T-helper 22 cell (primary cell): ENCODE measurements at places on chromosomes 12 and 14.

- no peak for DNase-seq
Measured at GRCh38 chr14:35553808-35554207, 19.8 kb downstream of the INSM2 start.

- DNase-seq: no peak
Measured at GRCh38 chr14:94025720-94026119, 420 bp upstream of the OTUB2 start.

DNA sequence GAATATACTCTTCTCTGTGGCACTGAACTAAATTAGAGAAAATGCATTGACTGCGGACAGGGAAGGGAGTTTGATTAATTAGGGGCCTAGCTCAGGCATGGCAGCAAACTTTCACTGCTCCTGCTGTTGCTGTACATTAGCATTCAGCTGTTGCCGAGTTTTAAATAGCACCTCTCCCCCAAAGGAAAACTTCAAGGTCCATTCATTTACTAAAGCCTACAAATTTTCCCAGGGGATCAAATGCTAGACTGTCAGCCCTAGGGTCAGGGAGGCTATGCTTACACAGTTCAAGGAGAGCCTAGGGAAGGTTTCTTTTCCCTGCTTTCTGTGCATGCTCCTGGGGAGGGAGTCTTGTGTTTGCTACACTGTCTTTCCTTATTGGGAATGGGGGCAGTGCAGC lies 60.0 kb upstream of the GZMB start:
- DNase-seq: no peak

DNA sequence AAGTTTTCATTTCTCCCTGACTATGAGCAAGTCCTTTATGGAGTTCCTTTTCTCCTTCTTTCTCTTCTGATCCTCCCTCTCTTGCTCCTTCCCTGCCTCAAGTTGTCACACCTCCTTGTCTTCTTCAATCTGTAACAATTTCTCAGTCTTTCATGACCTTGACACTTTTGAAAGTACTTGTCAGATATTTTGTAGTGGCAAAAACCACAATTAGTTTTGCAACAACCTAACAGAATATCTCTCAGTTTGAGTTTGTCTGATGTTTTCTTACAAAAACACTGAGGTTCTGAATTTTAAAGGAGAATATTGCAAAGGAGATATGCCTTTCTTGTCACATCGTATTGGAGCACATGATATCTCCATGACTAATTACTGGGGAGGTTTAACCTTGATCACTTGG lies 4.1 kb upstream of the CRADD start:
- no peak for DNase-seq

DNA sequence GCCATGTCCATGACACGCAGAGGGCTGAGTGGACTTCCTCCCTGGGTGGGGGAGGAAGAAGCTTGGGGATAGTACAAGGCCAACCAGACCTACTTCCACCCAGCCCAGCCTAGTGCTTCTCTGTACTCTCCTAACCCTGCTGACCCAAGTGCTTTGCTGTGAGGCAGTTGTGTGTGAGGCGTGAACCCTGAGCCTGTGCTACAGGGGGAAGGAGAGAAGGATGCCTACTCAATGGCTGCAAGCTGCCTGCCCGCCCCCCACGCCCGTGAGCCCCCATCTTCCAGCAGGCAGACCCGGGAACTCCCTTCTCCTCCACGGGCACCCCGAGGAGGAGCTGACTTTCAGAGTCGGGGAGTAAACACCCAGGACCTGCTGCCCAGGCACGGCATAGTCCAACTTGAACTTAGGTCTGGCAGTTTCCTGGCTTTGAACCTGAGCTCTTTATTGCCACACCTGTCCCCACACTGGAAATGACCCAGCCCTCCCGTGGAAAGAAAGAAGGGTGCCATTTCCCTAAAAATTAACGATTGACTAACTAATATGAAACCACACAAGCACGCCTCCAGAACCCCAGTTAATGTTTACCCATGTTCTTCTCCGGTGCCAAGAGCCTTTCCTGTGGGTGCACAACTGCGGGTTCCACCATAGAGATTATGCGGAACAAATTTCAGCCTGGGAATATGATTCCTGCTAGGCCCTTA lies 10.8 kb downstream of the ALDH2 start:
- DNase-seq: no peak

GRCh38 chr12:109910969-109911348 lies 10.9 kb downstream of the TCHP start:
- DNase-seq: no peak

GRCh38 chr12:1185460-1186182 lies 194.6 kb downstream of the ERC1 start:
- DNase-seq: no peak

DNA sequence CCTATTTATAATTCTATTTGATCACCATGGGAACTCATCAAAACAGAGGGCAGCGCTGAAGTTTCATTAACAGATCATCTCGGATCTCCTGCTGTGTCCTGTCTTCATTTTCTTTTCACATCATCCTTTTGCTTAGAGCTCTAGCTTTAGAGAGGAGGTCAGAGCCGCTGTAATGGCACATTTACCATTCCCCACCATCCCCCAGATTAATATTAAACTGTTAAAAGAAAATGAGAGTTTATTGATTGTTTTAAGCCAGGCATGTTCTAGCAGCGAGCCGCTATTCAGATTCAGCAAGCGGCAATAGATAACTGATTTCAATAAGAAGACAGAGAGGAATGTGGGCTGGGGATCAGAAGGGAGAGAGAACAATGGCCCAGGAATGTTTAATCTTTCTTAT lies 308.8 kb downstream of the EGLN3 start:
- DNase-seq: no peak

GRCh38 chr12:132496710-132497109 lies 6.8 kb downstream of the FBRSL1 start:
- no peak for DNase-seq

GRCh38 chr12:92492291-92492690 lies 210.5 kb upstream of the PLEKHG7 start:
- DNase-seq: no peak

- DNase-seq: no peak
Measured at GRCh38 chr14:21199611-21200560, 44.0 kb upstream of the OR5AU1 start.

GRCh38 chr12:46360908-46361666 lies 11.5 kb downstream of the SLC38A2 start:
- no peak for DNase-seq

- DNase-seq: no peak
Measured at GRCh38 chr14:51789596-51789995, 70.8 kb upstream of the GNG2 start.

DNA sequence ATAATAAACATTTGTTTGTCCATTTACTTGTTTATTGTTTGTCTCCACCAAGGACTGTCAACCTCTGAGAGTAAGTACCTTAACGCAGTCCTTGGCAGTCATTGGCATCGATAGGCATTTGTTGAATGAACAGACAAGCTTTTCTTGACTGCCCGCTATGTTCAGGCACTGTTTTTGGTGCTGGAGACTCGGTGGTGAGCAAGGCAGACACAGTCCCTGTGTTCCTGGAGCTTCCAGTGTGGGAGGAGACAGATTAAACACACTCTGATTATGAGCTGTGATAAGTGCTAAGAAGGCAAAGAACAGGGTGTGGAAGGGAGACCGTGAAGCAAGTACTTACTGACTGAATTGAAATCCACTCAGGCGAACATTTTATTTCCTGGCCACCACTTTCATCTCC lies 1.2 kb downstream of the ATP6V0A2 start:
- DNase-seq: no peak

GRCh38 chr12:132012919-132013568 lies 63.3 kb downstream of the EP400 start:
- DNase-seq: no peak

DNA sequence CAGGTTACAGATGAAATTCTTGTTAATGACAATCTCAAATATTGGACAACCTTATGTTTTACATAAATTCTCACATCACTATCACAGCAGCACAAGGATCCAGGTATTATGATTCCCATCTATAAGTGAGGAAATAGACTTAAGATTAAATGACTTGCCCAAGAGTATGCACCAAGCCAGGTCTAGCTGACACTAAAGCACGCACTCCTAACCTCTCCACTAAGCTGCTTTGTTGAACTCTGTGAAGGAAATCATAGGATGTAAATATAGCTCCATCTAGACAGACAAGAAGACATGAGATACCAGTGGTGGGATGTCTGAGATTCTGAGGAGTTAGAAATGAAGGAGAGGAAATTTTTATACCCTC lies 87.9 kb downstream of the PHLDA1 start:
- DNase-seq: no peak

- DNase-seq: no peak
Measured at GRCh38 chr14:83290447-83290846, 1756.8 kb upstream of the SEL1L start.

GRCh38 chr12:103848143-103848542 lies 7.1 kb upstream of the NT5DC3 start:
- DNase-seq: no peak

DNA sequence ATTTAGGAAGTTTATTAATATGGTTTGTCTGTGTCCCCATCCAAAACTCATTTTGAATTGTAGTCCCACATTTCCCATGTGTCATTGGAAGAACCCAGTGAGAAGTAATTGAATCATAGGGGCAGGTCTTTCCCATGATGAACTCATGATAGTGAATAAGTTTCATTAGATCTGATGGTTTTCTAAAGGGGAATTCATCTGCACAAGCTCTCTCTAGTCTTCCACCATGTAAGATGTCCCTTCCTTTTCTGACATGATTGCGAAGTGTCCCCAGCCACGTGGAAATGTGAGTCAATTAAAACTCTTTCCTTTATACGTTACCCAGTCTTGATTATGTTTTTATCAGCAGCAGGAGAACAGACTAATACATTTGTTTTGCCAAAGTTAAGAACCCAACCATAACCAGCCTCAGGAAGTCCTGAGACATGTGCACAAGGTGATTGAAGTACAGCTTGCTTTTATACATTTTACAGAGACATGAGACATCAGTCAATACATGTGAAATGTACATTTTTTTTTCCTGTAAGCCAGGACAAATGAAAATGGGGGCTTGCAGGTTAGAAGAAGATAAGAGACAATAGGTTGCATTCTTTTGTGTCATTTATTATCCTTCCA lies 1136.7 kb downstream of the TMEM121 start:
- DNase-seq: no peak

GRCh38 chr12:85281636-85282312 lies 1.8 kb downstream of the ALX1 start:
- DNase-seq: no peak

DNA sequence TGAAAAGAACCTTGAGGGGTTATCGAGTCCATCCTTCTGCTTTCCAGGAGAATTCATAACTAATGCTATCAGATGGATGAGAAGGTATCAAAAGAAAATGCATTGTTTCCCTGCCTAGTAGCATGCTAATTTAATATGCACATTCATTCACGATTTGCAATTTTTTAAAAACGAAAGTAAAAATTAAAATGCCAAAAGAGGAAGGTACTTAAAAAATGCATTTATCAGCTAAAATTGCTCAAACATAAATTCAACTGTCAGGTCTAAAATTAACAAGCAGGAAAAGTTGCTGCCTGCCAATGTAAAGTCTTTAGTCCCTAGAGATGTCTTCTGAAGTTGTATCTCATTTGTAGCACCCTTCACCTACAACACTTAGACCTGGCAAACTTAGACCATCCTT lies 7.9 kb downstream of the ATF7 start:
- no peak for DNase-seq

DNA sequence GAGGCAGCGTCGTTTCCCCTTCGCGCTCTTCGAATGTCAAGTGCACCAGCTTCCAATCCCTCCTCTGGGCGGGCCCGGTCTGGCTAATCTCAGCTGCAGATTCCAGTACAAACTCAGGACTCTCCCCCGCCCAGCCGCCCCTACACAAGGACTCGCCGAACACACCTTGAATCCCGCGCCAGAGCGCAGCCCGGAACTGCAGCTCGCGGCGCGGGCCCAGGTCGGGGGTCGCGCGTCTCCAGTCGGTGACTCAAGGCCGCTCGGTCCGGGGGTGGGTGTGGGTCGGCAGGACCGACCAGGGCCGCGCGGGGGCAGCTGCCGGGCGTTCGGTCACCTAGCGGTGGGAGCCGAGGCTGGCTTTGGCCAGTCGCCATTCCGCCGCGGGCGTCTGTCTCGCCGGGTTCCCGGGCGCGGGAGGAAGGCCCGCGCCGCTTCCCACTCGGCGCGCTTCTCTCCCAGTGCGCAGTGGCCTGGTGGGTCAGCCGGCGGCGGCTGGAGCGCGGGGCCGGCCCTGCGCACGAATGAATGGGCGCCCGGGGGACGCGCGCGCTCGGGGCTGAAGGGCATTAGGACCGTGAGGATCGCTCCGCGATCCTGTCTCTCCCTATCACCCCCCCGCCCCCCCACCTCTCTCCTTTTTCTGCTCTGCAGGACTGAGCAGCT lies at the start of gene GALNT16:
TSS of gene GALNT16 (plus strand) at position 632 of the 663 bp plus-strand sequence. CDS start 133 bp downstream, outside the sequence.
- DNase-seq: no peak

DNA sequence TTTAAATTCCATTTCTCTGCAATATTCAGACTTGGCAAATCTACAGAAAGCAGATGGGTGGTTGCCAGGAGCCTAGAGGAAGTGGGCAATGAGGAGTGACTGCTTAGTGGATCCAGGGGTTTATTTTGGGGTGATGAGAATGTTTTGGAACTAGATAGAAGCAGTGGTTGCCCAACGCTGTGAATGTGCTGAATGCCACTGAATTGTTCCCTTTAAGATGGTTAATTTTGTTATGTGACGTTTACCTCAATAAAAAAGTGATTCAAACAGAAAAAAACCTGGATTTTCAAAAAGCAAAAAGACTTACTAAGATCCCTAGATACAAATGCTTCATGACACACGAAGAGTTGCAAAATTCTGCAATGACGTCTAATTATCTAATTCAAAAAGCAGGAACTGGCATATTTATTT lies 34.2 kb downstream of the DAO start:
- DNase-seq: no peak

GRCh38 chr12:45591635-45592034 lies 137.9 kb upstream of the ARID2 start:
- no peak for DNase-seq

DNA sequence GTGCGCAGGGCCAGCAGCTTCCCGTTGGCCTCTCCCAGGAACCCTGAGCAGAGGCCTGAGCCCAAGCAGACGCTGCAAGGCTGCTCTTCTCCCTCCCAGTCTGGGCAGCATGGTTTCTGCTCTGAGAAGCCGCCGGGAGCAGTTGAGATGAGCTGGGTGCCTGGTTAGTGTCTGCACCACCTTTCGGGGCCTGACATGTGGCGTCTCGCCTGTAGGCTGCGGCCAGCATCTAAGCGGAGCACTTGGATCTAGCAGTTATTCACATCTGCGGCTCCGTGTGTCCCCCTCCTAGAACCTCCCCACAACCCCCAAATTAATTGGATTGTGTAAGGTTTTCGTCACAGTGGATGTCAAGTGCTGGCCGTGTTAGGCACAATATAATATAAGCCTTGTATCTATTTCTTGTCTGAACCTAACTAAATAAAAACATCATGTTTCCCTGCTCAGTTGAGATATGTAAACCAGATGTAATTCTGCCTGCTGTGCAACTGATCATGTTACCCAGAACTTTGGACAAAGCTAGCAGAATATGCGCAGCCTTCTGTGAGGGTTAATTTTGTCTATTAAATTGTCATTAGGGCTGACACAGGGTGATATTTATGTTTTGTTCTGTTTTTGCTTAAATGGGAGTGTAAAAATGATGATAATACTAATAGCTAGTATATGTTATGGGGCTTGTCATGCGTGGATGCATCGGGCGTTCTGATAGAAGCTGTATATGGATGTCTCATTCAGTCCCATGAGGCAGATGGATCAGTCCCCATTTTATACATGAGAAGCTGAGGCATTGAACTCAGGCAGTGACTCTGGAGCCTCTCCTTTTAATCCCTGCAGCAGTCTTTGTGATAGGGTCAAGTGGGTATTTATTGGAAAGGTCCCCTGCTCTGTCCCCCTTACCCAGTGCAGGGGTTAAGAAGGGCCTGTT lies 45.8 kb downstream of the ELK3 start:
- DNase-seq: no peak
